ENCODE measurements at places on chromosomes 2 and 18.

DNA sequence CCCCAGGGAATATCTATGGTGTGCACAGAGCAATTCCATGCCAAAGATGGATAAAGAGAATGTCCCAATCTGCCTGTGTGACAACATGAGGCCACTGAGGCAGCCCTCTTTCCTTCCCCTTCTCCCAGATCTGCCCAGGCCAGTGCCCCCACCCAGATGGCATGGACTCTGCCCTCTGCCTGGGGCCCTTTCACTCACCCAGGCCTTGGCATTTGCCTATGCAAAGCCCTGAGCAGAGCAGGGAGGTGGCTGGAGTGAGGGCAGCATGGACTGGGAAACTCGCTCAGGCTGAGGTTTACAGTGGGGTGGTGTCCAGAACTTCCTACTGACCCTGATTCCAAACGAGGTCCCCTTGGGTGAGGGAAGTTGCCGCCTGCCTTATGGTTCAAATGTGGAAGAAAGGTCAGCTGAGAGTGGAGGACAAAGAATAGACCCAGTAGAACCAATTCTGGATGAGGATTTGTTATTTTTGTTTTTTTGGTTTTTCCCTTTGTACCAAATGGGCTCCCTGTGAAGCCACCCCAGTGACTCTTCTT, 8.9 kb downstream of the SH2D6 start:
- no peak overlapping the region for H3K4me3 ChIP-seq
- H3K27ac ChIP-seq, result no peak overlapping the region
- H3K27me3 ChIP-seq, result no peaks in the 10 kb centered on the region
- H3K4me1 ChIP-seq, result no peaks in the 10 kb centered on the region
- no peak for DNase-seq
- H3K36me3 ChIP-seq, result no peaks in the 10 kb centered on the region

DNA sequence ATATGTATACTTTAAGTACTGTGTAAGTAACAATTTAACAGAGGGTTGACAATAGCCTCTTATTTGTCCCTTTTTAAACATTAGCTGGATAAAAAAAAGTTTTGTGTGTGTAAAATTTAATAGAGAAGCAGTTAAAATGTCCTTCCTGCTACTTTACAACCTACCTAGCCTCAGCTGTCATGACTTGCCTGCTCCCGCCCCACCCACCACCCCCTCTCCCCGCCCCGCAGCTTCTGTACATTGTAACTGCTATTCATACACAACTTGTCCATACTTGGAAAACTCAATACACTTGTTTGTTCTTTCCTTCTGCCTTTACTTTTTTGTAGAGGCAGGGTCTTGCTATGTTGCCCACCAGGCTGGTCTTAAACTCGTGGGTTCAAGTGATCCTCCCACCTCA, 19.5 kb downstream of the RELCH start:
- no peaks in the 10 kb centered on the region for H3K27me3 ChIP-seq
- DNase-seq, result no peak
- no peak overlapping the region for H3K27ac ChIP-seq
- no peak overlapping the region for H3K4me3 ChIP-seq

DNA sequence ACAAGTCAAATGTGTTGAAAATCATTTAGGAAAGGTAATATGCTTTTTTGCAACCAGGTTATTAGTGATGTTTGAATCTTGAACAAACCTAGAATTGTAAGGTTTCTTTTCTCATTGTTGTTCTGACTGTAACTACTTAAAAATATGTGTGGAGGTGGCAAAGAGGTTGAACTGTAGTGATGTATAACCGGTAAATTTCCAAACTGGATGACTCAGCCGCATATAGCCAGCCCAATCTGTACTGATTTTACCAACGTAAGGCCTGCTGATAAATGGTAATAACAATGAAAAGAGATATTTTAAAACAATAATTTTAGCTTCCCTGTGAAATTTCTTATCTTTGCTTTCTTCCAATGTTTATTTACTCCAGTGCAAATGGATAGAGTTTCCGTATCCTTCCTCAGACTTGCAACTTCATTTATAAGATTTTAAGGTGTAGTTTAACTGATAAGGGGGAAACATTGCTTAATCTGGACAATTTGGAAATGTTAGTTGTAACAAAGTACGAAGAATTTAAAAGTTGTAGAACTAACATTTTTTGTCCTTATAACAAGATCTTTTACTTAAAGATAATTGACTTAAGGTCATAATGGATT, 1170.4 kb upstream of the ZEB2 start:
- H3K4me1 ChIP-seq, result peaks cover 56% of the 10 kb centered on the region
- no peaks in the 10 kb centered on the region for H3K36me3 ChIP-seq
- DNase-seq, result no peak
- peak overlapping the region; percentile 56 for H3K27ac ChIP-seq

DNA sequence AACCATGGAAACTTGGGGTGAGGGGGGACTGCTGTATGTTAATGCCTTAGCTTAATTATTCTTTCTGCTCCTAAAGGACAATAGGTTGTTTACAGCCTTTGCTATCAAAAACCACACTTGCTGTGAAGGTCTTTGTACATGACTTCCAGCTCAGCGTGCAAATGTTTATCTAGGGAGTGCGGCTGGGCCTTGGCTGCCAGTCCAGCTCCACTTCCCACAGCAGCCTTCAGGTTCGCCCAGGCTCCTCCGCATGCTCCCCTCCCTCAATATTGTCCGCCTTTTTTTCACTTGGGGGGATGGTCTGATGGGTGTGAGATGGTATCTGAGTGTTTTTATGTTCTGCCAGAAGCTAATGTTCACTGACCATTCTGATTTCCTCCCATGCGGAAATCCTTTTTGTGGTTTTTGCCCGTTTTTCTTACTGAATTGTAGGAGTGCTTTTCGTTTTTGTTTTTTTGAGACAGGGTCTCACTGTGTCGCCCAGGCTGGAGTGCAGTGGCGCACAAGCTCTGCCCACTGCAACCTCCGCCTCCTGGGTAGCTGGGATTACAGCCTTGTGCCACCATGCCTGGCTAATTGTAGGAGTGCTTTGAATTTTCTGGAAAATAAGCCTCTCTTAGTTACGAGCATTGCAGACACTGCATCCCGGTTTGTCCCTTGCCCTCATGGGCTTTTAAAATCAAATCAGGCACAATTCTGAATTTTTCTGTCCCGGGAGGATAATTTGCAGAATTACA, 28.8 kb downstream of the SH3BP4 start:
- no peak overlapping the region for H3K27ac ChIP-seq
- peaks cover 4% of the 10 kb centered on the region for H3K4me1 ChIP-seq
- H3K36me3 ChIP-seq, result no peaks in the 10 kb centered on the region

DNA sequence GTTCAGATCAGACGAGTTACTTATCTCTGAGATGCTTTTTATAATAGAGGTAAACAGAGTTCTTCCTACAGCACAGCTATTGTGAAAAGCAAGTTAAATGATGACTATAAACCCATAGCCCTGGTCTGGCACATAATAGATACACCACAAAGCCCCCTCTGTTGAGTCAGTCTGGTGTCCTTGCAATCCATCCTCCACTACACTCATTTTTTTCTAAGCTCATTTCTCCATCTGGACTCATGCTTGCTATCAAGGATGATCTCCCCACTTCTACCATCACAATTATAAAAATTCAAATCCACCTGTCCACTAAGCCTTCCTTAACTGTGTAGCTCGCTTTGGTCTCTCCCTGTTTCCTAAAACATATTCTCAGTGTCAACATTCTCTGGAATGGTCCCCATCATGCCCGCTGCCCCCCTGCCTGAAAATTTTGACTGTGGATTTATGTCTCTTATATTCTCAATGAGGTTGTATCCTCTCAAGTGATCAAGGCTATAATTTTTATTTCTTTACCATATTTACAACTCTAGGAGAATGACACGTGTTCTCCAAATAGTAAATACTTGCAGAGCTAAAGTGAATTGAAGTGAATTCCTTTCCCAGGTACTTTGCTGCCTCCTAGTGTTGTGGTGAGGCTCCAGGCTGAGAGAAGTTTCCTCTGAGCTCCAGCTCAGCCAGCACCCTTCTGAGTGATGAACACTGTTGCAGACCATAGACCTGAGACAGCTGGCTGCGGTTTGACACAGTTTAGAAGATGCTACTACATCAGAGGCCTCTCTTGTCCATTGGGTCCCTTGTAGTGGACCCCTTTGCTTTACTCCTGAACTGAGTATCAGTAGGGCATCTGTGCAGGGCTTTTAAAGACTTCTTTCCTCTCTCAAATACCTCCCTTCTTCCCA, 108.7 kb downstream of the DPP10 start:
- no peaks in the 10 kb centered on the region for H3K4me1 ChIP-seq
- H3K27me3 ChIP-seq, result peaks cover 2% of the 10 kb centered on the region
- H3K27ac ChIP-seq, result no peak overlapping the region
- no peaks in the 10 kb centered on the region for H3K36me3 ChIP-seq

DNA sequence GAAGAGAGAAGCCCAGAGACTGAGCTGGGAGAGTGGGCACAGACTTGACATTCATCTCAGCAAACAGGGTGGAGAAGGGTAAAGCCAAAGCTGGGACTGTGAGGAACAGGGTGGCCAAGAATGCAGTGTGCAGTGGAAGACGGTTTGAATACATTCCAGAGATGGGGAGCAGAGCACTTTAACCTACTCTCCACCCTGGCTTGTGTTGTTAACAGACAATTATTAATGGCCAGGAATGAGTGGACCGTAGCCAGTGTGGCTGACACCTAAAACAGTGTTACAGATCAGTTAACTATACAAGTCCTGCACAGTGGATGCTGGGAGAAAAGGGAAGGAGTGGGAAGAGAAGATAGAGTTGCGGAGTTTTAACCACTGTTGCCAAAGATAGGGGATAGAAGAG, 7.4 kb upstream of the NAB1 start:
- H3K4me3 ChIP-seq, result no peak overlapping the region
- H3K36me3 ChIP-seq, result no peaks in the 10 kb centered on the region
- H3K27me3 ChIP-seq, result no peaks in the 10 kb centered on the region

GRCh38 chr18:46335534-46336101, 231.4 kb downstream of the HAUS1 start:
- peaks cover 21% of the 10 kb centered on the region for H3K4me1 ChIP-seq
- no peak for DNase-seq
- H3K27me3 ChIP-seq, result peaks cover 56% of the 10 kb centered on the region
- no peaks in the 10 kb centered on the region for H3K36me3 ChIP-seq
- H3K4me3 ChIP-seq, result peak overlapping the region; percentile 64

GRCh38 chr2:1539973-1540372, 126.7 kb downstream of the TPO start:
- peaks cover 12% of the 10 kb centered on the region for H3K27me3 ChIP-seq
- H3K36me3 ChIP-seq, result no peaks in the 10 kb centered on the region
- H3K4me3 ChIP-seq, result no peak overlapping the region
- H3K4me1 ChIP-seq, result no peaks in the 10 kb centered on the region
- no peak for DNase-seq
- no peak overlapping the region for H3K27ac ChIP-seq

DNA sequence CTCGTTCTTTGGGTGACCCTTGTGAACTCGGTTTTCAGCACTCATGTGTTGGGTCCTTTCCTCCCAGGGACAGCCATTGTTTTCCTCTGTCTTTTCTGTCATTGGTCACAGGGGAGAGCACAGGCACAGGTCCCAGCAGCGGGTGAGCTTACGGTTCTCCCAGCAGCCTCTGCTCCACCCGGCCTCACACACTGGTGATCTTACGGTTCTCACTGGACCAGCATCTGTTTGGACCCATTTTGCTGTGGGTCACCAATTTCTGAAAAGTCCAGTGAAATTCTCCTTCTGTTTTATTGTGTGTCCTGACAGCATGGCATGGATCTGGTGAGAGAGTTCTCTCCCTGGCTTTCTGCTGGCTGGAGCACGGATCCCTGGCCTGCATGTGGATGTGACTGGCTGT, 49.8 kb upstream of the ANKRD62 start:
- peaks cover 7% of the 10 kb centered on the region for H3K27me3 ChIP-seq
- no peak for DNase-seq
- H3K27ac ChIP-seq, result no peak overlapping the region
- peaks cover 10% of the 10 kb centered on the region for H3K4me1 ChIP-seq

- no peaks in the 10 kb centered on the region for H3K4me1 ChIP-seq
- no peaks in the 10 kb centered on the region for H3K36me3 ChIP-seq
- H3K27me3 ChIP-seq, result peaks cover 5% of the 10 kb centered on the region
- no peak overlapping the region for H3K27ac ChIP-seq
- no peak overlapping the region for H3K4me3 ChIP-seq
- no peak for DNase-seq
Observed at GRCh38 chr2:126385441-126385840, 270.5 kb upstream of the GYPC start.

GRCh38 chr2:28368357-28368798, 24.3 kb upstream of the FOSL2 start:
- DNase-seq, result no peak
- H3K27me3 ChIP-seq, result peaks cover 7% of the 10 kb centered on the region
- no peak overlapping the region for H3K27ac ChIP-seq
- peaks cover 3% of the 10 kb centered on the region for H3K4me1 ChIP-seq
- no peaks in the 10 kb centered on the region for H3K36me3 ChIP-seq

Data from activated B cell treated with CpG ODN at 0.5 μM for 24 hours (primary cell).